Fibroblast of skin of right biceps (primary cell): ENCODE measurements at places on chromosomes 7 and 10.
A peak's percentile ranks its signal among the peaks of the same experiment; 100 is the strongest.

GRCh38 chr7:30144657-30145306 lies 10.0 kb downstream of the MTURN start:
- no peak for DNase-seq

GRCh38 chr7:76054123-76055120 lies 6.5 kb downstream of the MDH2 start:
- no peak for DNase-seq

- DNase-seq, result peak; percentile 88
Observed at GRCh38 chr7:102834999-102835398, 77.8 kb upstream of the LRRC17 start.

GRCh38 chr10:30434273-30435072 lies 489 bp downstream of the MAP3K8 start:
- peak; percentile 67 for DNase-seq

DNA sequence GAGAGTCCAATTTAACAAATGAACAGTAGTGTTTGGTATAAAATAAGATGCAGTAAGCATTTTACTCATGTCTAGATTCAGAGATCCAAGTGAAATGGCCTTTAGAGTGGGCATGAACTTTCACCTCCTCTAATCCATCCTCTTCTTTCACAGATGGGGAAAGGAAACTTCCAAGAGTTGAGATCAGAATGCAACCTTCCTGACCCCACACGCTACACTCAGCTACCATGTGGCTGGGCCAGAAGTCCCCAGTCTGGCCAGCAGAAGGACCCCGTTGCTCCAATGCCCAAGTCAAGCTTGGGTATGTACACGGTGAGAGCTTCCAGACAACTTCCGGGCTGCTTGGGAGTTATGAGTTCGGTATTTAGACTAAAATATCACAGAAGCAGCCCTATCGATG lies 228.0 kb downstream of the ELMO1 start:
- no peak for DNase-seq

DNA sequence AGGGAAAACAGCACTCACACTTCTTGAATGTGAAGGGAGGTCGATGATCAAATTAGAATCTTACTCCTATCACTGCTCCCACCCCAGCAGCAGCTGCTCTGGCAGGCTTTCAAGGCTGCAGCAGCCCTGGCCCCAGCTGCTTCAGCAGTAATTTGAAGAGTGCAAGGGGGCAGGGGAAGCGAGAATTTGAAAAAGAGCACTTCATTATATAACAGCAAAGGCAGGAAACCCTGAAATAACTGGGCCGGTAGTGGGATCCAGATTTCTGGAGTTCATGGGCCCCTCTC lies 44.9 kb downstream of the MYPN start:
- peak; percentile 75 for DNase-seq

DNA sequence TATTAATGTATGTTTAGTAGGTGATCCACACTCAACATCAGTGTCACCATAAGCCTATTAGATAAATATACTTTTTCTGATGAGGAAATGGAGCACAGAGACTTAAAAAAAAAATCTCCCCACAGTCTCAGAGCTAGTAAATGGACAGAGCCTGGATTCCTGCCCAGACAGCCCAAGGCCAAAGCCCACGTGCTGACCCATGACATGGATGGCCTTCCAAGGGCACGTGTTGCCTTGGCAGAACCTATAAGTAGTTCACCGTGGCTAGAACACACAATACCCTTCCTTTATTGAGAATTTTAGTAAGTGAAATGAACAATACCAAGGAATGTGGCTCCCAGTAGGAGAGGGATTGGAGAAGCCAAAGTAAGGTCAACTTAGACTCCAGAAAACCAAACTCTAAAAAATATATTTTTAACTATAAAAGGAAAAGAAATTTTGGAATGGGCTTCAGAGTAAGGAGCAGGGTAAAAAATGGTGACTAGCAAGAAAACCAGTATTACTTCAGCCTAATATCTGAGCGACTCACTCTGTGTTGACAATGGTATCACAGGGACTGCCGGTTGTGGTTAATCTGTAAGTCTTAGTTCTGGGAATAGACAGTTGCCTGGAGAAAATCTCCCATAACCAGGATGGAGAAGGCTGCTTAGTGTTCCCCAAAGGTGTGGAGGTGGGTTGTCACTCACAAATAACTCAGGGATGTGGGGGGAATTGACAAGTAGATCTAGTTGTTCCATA lies 223.0 kb downstream of the SORCS1 start:
- no peak for DNase-seq

DNA sequence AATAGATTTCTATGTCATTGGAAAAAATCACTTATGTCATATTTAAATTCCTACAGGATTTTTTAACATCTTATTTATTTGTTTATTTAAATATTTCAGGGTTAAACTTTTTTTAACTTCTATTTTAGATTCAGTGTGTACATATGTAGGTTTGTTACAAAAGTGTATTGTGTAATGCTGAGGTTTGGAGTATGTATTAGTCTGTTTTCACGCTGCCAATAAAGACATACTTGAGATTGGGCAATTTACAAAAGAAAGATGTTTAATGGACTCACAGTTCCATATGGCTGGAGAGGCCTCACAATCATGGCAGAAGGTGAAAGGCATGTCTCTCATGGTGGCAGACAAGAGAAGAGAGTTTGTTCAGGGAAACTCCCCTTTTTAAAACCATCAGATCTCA lies 65.4 kb downstream of the MGAM2 start:
- DNase-seq, result no peak

DNA sequence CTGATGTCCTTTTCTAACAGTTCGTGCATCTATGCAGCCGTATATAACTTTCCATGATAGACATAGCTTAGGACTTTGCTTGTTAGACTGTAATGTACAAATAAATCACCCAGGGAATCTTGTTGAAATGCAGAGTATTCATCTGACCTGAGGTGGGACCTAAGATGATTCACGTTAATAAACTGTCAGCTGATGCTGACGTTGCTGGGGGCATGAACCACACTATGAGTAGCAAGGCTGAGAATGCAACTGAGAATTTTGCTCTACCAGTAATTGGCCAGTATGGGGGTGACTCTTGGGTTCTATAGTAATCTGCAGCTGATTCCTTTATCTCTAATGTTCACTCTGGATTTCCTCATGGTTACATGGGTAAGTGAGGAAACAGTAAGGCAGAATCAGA lies 130.1 kb upstream of the MALRD1 start:
- DNase-seq, result peak; percentile 89

DNA sequence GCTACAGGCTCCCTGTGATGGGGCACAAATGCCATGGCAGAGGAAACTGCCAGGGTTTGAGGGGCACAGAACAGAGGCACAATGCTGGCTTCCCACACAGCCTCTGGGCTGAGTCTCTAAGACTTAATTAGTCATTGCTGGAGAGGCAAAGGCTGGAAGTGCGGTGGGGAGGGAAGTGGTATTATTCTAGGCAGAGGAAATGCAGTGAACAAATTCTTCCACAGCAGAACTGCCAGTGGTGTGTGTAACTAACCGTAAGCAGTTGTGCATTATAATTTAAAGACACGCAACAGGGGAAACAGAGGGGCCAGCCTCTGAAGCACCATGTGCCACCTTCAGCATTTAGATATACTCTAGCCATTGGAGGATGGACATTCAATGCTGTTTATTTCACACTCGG lies 12.8 kb downstream of the ICA1 start:
- no peak for DNase-seq

DNA sequence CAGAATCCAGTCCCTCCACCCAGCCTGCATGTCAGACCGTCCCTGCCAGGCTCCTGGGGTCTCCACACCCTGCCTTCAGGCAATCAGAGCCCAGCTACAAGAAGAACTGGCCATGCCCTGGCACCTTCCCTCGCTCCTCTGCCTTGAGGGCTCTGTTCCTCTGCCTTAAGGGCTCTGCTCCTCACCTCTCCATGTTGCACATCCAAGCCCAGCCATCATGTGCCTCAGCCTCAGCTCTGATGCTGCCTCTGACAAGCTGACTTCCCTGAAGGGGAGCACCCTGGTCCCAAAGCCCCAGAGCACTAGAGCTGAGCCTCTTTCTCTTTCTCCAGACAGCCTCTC lies 50.3 kb upstream of the ANTXRL start:
- DNase-seq, result no peak

GRCh38 chr10:48677625-48678024 lies 7.0 kb upstream of the WDFY4 start:
- DNase-seq, result no peak

- no peak for DNase-seq
Observed at GRCh38 chr10:83190614-83191013, 948.7 kb upstream of the GHITM start.

DNA sequence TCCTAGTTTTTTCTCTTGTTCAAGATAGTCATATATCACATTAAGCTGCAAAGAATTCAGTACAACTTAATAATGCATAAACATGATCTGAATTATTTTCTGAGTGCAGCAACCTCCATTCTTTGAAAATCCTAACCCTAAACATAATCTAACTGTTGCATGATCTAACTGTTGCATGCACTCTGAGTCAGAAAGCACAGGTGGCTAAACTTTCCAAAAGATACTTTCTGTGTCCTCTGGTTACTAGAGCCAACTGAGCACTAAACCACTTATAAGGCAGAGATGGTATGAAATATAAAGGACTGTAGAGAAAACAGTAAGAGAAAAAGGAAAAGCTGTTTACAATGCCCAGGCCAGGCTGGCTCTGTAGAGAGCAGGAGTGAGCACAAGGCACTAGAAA lies 23.0 kb upstream of the FAM133B start:
- DNase-seq, result no peak

GRCh38 chr7:57638666-57639065 lies 188.7 kb downstream of the ZNF716 start:
- DNase-seq, result no peak

- no peak for DNase-seq
Observed at GRCh38 chr10:25768167-25768566, 165.9 kb upstream of the MYO3A start.

DNA sequence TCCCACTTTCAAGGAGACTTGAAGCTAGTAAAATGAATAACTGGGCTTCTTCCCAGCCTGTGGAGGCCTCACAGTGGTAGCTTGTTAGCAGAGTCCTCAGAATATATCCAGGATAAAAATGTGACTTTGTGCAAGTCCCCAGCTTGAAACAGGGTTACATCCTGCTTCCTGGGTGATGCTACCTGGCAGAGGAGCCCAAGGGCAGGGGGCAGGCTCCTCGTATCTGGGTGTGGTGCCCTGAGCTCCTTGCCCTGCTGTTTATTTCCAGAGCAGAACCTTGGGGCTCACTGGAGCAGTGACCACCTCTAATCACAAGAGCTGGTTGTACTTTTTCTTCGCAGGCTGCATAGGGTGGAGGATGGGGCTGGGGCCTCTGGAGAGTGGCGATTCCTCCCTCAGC lies 94.8 kb downstream of the GRK5 start:
- DNase-seq, result no peak

GRCh38 chr10:12051241-12051640 lies 8.6 kb upstream of the UPF2 start:
- no peak for DNase-seq

GRCh38 chr7:25288556-25289307 lies 60.4 kb upstream of the NPVF start:
- DNase-seq, result no peak

DNA sequence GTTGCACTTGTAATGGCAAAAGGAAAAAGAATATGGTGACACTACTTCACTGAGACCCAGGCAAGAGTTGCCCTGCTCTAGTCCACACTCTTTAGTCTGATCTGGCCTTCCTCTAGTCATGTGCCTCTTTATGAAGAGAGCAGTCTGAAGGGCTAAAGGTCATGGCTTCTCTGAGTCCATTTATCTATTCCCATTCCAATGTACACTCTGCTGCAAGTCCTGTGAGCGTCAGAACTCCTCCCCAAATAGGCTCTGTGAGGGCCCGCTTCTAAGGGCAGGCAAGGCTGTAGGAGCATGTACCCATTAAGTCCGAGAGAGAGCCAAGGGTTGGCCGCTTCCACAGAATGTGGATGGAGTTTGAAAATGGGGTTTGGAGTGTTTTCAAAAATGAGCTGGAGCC lies 209.3 kb downstream of the AHR start:
- no peak for DNase-seq

GRCh38 chr7:44158096-44158872 lies 17.2 kb upstream of the MYL7 start:
- no peak for DNase-seq

DNA sequence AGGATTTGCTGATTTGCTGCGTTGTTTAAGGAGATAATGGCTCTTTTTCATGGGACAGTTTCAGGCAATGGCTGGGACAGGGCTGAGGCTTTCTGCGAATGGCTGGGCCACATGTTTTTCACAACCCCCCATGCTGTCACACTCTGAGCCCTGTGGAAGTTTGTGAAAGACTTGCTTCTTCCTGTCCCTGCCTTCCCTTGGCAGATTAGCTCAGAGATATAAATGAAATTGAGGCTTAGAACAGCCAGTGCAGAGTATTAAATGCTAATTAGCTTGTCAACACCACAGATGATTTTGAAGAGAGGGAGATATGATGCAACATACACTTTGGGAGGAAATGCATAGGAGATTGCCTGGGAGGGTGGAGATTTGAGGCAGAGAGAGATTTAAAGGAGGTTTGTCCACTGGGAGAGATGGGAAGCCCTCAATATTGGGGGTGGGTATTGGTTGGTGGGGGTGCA lies 232.0 kb downstream of the SH2D4B start:
- DNase-seq, result no peak

DNA sequence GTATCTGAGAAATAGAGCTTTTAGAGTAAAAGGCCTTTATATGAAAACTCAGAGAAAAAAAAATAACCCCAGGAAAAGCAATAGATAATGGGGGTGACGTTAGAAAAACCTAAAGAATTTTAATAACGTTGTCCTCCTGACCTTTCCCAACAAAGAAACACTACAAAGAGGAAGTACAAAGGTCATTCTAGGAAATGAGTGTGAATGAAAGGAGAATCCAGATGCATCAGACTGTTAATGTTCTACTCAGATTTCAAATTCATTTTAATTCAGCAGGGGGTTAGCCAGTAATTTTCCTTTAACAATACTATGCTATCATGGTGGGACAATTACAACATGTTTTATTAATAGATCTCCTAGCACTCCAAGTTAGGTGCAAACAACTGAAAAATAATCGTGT lies 73.8 kb upstream of the CDK1 start:
- no peak for DNase-seq

DNA sequence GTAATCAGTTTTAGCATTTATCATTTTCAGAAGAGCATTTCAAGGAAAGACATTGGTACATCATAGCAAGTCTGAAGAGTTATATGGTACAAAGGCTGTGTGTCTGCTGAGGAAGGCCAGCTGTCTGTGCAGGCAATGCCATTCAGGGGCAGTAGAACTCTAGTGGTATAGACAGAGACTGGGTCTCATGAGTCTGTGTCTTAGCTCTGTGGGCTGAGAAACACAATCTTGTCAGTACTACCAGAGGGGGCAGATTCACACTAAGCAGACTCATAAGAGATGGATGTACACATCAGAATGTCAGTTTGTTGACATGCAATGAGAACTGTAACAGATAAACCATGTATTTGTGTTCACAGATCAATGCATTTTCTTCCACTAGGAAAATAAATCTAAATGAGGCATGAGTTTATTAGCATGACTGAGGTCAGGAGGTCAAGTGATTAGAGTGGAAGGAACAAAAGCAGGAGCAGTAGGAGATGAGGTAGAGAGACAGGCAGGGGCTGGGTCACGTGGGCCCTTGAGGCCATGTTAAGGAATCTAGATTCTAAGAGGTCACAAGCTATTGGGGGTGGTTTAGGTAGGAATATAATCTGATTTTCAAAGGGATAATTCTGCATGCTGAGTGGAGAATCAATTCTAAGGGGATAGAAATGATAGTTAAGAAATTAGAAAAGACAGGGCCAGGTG lies 7.5 kb upstream of the GGCT start:
- DNase-seq, result no peak

GRCh38 chr7:65295409-65295808 lies 78.2 kb upstream of the ZNF92 start:
- no peak for DNase-seq
